ENCODE measurements at places on chromosomes 7 and 10.

- no peak for DNase-seq
Measured at GRCh38 chr10:73625004-73625883, 16.0 kb downstream of the MYOZ1 start.

DNA sequence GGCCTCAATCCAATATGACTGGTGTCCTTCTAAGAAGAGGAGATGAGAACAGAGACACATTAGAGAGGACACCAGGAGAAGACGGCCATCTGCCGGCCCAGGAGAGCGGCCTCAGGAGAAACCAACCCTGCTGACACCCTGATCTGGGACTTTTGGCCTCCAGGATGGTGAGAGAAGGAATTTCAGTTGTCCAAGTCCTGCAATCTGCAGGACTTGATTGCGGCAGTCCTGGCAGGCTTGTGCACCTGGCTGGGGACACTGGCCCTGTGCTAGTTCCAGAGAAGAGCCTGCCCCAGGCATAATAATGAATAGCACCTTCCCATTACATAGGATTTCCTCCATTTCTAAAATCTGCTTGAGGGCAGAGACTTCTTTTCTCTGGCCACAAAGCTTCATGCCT, 409.9 kb upstream of the SHH start:
- no peak for DNase-seq

DNA sequence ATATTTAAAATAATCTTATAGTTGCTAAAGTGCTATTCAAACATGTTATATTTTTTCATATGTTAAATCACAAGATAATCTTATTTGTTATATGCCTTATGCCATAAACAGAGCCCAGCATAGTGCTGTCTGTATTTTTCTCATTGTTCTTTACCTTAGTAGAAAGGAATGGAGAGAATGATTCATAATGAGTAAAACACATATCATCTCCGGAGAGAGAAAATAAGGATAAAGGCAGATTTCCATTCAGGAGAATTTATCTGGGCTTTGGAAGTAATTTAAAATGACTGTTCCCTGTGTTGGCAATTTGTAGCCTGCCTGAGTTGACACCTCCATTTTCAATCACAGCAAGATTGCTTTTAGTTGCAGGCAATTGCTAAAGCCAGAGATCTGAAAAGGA, 30.2 kb downstream of the CHN2 start:
- DNase-seq = no peak

DNA sequence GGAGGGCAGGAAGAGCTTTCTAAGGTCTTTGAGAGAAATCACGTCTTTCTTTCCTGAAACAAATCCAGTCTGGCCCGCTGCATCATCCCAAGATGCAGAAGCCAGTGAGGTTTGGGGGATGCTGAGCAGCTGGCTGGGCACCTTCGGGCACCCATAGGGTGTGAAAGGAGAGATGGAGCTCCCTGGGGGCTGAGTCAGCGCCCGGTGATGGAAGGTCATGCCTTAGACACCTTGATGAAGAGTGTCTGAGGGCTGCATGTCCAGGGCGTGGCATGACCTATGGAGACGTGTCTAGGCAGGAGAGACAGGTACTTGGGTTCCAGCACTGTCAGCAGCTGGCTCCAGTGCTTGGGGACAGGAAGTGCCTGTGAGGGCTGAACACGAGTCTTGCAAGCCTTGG, 88.3 kb downstream of the GOLGA7B start:
- DNase-seq = no peak

GRCh38 chr10:93280699-93281366, 201.3 kb downstream of the MYOF start:
- DNase-seq = no peak

DNA sequence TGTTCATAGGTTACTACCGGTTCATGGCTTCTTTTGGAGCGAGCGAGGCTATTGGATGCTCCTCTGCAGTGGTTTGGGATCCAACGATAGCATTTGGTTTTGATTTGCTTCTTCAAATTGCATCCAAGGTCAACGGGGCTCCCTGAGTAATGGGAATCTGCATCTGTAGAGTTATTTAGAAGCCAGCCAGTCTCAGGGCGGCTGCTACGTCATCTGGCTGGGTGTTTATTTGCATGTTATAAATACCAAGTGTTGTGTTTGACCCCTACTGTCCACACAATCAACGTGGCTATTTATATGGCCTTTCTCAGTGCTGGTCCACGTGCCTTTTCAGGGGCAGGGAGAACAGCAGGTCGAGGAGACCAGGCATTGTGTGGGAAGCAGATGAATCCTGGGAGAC, 137.7 kb downstream of the PRPF18 start:
- DNase-seq = no peak

GRCh38 chr10:120689777-120690529, 161.2 kb upstream of the WDR11 start:
- no peak for DNase-seq

- no peak for DNase-seq
Measured at GRCh38 chr7:84477786-84478478, 283.3 kb upstream of the SEMA3A start.

DNA sequence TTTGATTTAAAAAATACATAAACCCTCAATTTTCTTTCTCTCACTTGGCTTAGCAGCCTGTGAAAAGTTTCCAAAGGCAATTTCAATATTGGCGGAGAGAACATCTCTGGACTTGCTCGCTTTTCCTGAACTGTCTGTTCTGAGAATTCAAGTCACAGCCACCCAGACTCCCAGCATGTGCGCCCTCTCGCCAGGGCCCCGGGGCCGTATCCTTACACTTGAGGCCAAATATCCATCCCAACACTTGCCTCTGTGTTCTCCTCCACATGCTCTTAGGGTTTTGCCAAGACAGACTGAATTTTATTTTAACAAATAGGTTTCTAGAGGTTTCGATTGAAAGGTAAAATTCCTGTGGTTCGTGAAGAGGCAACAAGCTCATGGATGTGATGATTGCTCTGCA, 111.5 kb upstream of the GPR26 start:
- no peak for DNase-seq
